ENCODE measurements at places on chromosomes 2 and 18.

GRCh38 chr2:60976256-60976850 is 41.2 kb upstream of the PEX13 start:
- no peaks in the 10 kb centered on the region for H3K36me3 ChIP-seq
- DNase-seq = no peak
- H3K4me1 ChIP-seq = no peaks in the 10 kb centered on the region

DNA sequence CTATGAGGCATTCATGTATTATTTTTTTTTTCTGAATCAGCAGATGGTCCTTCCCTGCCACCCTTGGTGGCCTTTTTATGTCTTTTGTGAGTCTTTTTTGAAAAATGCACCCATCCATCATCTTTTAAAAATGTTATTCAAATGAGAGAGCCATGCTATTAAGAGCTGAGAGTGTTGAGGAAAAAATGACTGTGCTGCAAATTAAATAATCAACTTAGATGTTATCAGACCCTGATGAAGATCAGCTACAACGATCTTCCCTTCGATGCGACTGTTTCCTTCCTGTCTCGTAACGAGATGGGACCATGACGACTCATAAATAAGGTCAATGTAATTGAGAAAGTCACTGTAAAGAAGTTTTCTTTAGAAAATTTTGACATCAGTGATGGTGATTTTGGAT is 44.4 kb downstream of the TRIB2 start:
- DNase-seq = no peak
- H3K4me3 ChIP-seq = no peak overlapping the region
- H3K36me3 ChIP-seq = peaks cover 9% of the 10 kb centered on the region

DNA sequence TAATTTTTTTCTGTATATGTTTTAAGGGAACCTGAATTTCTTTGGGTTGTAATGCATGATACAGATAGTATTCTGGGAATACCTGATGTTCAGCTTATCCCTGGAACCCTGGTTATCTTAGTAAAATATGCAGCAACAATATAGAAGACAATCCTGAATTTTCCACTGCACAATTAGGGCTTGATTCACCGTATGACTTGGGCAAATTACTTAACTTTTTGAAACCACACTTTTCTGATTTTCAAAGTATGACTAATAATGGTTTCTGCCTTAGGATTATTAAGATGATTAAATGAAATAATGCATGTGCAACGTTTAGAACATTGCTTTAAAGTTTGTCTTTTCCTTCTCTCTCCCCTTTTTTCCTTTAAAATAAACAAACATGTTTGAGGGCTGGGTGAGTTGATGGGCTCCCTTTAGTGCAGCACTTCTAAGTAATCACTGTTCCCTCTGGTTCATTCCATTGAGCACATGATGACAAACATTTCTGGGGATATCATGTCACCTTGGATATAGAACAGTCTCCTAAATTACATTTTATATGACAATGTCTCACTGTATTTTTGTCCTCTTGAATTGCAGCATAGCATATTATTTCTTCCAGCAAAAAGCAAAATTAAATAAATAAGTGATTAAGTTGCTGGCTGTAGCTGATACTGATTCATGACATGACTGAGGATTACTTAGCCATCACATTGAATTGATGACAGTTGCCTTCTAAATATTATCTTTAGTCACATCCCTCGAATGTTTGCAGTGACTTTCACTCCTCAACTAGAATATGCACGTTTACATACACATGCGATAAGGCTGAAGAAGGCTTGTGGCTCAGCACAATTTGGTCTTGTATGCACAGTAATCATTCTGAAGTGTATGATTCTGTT is 254.5 kb downstream of the NEDD4L start:
- H3K27ac ChIP-seq = no peak overlapping the region
- no peak for DNase-seq
- peaks cover 33% of the 10 kb centered on the region for H3K4me1 ChIP-seq
- peaks cover 1% of the 10 kb centered on the region for H3K27me3 ChIP-seq

- no peaks in the 10 kb centered on the region for H3K36me3 ChIP-seq
- peaks cover 13% of the 10 kb centered on the region for H3K4me1 ChIP-seq
- DNase-seq = no peak
- no peak overlapping the region for H3K4me3 ChIP-seq
- H3K27ac ChIP-seq = peak overlapping the region; percentile 79
Measured at GRCh38 chr2:148052687-148053086, 31.8 kb downstream of the MBD5 start.

DNA sequence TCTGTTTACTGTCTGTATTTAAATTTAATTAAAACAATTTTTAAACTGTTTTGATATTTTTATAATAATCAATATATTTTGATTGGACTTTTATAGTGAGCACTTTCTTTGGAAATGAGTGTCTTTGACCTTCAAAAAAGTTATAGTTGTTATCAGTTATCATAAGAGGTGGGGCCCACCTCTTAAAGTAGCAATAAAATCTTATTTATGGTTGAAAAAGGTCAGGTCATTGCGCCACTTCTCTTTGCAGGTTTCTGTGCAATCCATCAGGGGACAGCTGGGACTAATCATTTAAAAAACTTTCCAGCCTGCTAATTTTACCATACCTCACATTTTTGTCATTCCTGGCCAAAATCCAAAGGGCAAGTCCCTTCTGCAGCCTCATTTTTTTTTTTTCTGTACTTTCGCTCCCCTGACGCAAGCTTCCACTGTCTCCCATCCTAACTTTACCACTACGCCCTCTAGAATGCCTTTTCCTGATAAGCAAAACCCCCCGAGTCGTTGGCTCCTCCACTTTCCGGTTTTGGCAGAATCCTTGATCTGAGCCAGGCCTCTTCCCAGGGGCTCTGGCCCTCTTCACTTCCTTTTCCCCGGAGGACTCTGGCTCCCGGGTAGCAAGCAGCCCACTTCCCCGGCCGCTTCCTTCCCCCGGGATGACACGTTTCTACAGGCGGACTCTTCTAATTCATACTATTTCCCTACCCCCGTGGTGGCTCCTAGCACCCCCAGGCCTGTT is 1.1 kb upstream of the SEH1L start:
- peak overlapping the region; percentile 99 for H3K4me3 ChIP-seq
- H3K27ac ChIP-seq = peak overlapping the region; percentile 89
- peak; percentile 48 for DNase-seq
- H3K4me1 ChIP-seq = peaks cover 3% of the 10 kb centered on the region

GRCh38 chr2:10356439-10356811 is 53.7 kb downstream of the HPCAL1 start:
- H3K27me3 ChIP-seq = peaks cover 14% of the 10 kb centered on the region
- H3K4me1 ChIP-seq = peaks cover 37% of the 10 kb centered on the region
- H3K27ac ChIP-seq = peak overlapping the region; percentile 9
- H3K4me3 ChIP-seq = peak overlapping the region; percentile 35
- H3K36me3 ChIP-seq = peaks cover 5% of the 10 kb centered on the region

DNA sequence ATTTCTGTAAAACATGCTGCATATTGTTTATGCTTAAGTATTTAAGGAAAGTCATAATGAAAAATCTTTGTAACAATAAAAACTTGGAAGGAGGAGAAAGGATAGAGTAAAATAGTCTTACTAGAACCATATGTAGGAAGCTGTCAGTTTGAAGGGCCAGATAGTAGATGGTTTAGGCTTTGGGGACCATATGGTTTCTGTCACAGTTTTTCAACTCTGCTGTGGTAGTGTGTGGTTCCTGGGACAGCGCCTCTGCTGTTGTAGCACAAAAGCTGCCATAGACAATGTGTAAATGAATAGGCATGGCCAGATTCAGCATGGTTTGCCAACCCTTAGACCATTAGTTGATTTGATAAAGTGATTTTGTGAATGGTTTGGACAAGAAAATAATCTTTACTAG is 75.5 kb downstream of the SLC39A10 start:
- H3K36me3 ChIP-seq = peaks cover 9% of the 10 kb centered on the region
- no peak overlapping the region for H3K4me3 ChIP-seq

DNA sequence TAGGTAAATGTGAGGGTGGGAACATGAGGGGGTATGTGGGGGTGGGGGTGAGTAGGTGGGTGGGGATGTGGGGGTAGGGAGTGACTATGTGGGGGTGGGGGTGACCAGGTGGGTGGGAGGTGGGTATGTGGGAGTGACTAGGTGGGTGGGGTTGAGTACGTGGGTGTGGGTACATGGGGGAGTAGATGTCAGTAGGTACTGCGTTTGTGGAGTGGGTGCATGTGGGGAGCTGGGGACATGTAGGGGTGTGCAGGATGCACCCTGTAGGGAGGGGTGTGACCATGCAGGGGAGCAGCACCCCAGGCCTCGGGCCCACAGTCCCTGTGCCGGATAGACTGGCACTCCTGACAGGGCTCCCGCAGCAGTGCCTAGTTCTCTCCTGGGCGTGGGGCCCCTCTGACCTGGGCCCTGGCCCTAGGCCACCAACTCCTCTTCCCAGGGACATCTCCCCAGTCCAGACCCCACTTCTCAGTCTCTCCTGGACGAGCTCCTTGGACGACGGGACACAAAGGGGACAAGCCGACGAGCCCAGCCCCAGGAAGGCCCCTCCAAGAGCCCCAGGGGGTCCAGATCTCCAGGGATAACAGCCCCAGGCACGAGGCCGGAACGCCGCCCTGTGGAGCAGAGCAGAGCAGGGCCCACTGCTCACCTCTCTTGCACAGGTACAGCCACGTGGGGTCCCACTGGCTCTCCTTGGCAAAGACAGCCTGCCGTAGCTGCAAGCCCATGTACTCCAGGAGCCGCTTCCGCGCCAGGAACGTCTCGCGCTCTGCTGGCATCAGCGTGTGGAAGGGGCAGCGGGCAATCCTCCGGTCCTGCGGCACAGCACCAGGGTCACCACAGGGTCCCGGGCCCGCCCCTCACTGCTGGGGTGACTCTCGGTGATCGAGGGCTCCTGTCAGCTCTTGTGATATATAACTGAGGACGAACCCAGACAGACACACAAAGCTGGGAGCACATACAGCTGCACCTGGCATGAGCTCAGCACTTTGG is 58.2 kb downstream of the ANKMY1 start:
- no peaks in the 10 kb centered on the region for H3K4me1 ChIP-seq
- H3K36me3 ChIP-seq = peaks cover 13% of the 10 kb centered on the region
- H3K27me3 ChIP-seq = no peaks in the 10 kb centered on the region

DNA sequence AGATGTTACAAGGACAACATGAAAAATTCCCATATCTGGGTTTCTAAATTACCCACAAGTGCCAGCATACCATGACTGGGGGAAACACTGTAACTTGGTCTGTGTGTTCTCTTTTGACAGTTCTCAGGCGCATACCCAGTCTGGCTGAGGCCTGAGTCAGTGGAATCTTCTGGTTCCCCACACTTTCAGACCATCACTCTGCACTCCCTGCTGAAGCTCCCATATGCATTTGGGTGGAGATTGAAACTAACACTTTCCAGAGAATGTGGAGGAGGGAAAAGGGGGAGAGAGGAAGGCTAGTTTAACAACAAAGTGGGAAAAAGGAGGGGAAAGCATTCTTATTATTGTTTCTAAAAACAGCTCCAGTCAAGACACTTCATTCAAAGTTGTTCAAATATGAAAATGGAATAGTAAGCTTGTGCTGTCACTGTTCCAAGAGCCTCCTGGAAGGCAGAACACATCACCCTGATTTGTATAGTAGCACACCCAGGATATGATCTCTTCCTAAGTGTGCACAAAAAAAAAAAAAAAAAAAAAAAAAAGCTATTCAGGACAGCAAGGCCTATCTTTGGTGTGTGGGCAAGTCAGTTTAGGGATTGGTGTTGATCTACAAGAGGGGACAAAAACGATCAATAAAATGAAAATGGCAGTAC is 48.1 kb upstream of the CTIF start:
- no peaks in the 10 kb centered on the region for H3K4me1 ChIP-seq
- H3K27me3 ChIP-seq = peaks cover 3% of the 10 kb centered on the region
- no peak for DNase-seq
- peaks cover 4% of the 10 kb centered on the region for H3K36me3 ChIP-seq

- no peak overlapping the region for H3K4me3 ChIP-seq
- no peaks in the 10 kb centered on the region for H3K4me1 ChIP-seq
- no peaks in the 10 kb centered on the region for H3K36me3 ChIP-seq
- H3K27ac ChIP-seq = no peak overlapping the region
- peak; percentile 68 for DNase-seq
- H3K27me3 ChIP-seq = peaks cover 5% of the 10 kb centered on the region
Measured at GRCh38 chr18:76274468-76275289, 220.4 kb downstream of the ZNF516 start.

- H3K27ac ChIP-seq = no peak overlapping the region
- H3K36me3 ChIP-seq = no peaks in the 10 kb centered on the region
- no peak overlapping the region for H3K4me3 ChIP-seq
- peak; percentile 27 for DNase-seq
- peaks cover 3% of the 10 kb centered on the region for H3K4me1 ChIP-seq
Measured at GRCh38 chr2:190088917-190089316, 26.4 kb upstream of the MSTN start.

DNA sequence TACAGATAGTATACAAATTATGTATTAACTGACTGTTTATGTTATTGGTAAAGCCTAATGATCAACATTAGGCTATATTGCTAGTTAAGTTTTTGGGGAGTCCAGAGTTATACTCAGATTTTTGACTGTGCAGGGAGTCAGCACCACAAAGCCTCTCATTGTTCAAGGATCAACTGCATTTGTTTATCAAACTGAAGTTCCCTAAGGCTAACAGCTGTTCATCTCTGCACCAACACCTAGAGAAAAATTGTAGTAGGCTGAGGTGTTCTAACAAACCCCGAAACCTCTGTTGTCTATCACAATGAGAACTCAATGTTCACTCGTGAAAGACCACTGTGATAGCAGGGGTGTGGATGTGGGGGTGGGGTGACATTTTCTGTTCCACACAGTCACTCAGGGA is 97.7 kb downstream of the HNMT start:
- no peaks in the 10 kb centered on the region for H3K36me3 ChIP-seq
- H3K27me3 ChIP-seq = peaks cover 2% of the 10 kb centered on the region
- H3K4me3 ChIP-seq = no peak overlapping the region
- DNase-seq = no peak

GRCh38 chr2:159818940-159819339 is 20.9 kb upstream of the CD302 start:
- peaks cover 5% of the 10 kb centered on the region for H3K27me3 ChIP-seq
- no peak overlapping the region for H3K4me3 ChIP-seq
- no peaks in the 10 kb centered on the region for H3K4me1 ChIP-seq
- no peak overlapping the region for H3K27ac ChIP-seq
- peaks cover 7% of the 10 kb centered on the region for H3K36me3 ChIP-seq
- DNase-seq = no peak

- no peak overlapping the region for H3K4me3 ChIP-seq
- peaks cover 3% of the 10 kb centered on the region for H3K36me3 ChIP-seq
- H3K27ac ChIP-seq = no peak overlapping the region
- peaks cover 3% of the 10 kb centered on the region for H3K27me3 ChIP-seq
- H3K4me1 ChIP-seq = peaks cover 6% of the 10 kb centered on the region
Measured at GRCh38 chr18:75057169-75057960, 151.6 kb downstream of the PTGR3 start.

- H3K27ac ChIP-seq = no peak overlapping the region
- peaks cover 3% of the 10 kb centered on the region for H3K27me3 ChIP-seq
- no peak overlapping the region for H3K4me3 ChIP-seq
Measured at GRCh38 chr18:69701305-69701704, 246.4 kb downstream of the CD226 start.

All from glutamatergic neuron (in vitro differentiated cells).